ENCODE measurements at places on chromosomes 12 and 14. TPM values are rescaled to one million over a fixed set of nuclear protein-coding genes. Genes with fewer than 3 reads are reported as not detected.

Gene MFAP5
- 33.0 TPM for total RNA-seq

GRCh38 chr12:45411626-45412025 is 195.7 kb downstream of the ANO6 start:
- DNase-seq, result no peak
- no peak overlapping the region for H3K27ac ChIP-seq
- H3K4me1 ChIP-seq, result peaks cover 15% of the 10 kb centered on the region
- H3K36me3 ChIP-seq, result peaks cover 12% of the 10 kb centered on the region

GRCh38 chr12:49515266-49515665 is 23.6 kb upstream of the KCNH3 start:
- H3K4me1 ChIP-seq, result no peaks in the 10 kb centered on the region
- H3K27ac ChIP-seq, result no peak overlapping the region
- H3K36me3 ChIP-seq, result peaks cover 27% of the 10 kb centered on the region
- no peaks in the 10 kb centered on the region for H3K27me3 ChIP-seq
- DNase-seq, result no peak

Gene OTUB2
- 0.20 TPM for total RNA-seq

Gene RPL10L
- not detected for total RNA-seq

DNA sequence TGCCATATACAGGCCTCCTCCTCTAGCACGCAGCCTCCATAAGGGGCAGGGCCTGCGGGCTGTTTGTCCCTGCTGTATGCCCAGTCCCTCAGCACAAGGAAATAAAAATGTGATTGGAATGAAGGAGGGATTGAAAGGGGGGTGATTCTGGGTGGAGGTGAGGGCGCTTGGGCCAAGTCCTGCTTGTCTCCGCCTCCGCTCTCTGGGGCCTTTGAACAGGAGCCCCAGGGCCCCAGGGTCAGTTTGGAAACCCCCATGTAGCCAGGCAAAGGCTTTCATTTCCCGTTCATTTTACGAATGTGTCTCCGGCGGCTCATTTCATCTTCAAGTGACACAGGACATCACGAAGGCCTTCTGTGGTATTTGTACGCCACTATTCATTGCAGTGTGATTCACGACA is 4.5 kb upstream of the CACNA2D4 start:
- DNase-seq, result no peak
- no peak overlapping the region for H3K27ac ChIP-seq
- H3K27me3 ChIP-seq, result no peaks in the 10 kb centered on the region
- no peaks in the 10 kb centered on the region for H3K4me1 ChIP-seq
- H3K4me3 ChIP-seq, result no peak overlapping the region

- no peaks in the 10 kb centered on the region for H3K27me3 ChIP-seq
- no peaks in the 10 kb centered on the region for H3K4me1 ChIP-seq
- no peak overlapping the region for H3K27ac ChIP-seq
- DNase-seq, result no peak
Measured at GRCh38 chr12:64175254-64175945, 46.7 kb downstream of the KICS2 start.

Gene ASCL1
- total RNA-seq, result not detected
